ENCODE measurements at places on chromosomes 11 and 22. TPM values are rescaled to one million over a fixed set of nuclear protein-coding genes. Genes with fewer than 3 reads are reported as not detected.

The SYT9 gene
- 0.14 TPM for total RNA-seq

The SLC25A18 gene
- total RNA-seq = 2.0 TPM

The PARVG gene
- total RNA-seq = 9.7 TPM

The MMP27 gene
- total RNA-seq = not detected

The C11orf42 gene
- total RNA-seq = not detected

The C11orf65 gene
- 0.35 TPM for total RNA-seq

DNA sequence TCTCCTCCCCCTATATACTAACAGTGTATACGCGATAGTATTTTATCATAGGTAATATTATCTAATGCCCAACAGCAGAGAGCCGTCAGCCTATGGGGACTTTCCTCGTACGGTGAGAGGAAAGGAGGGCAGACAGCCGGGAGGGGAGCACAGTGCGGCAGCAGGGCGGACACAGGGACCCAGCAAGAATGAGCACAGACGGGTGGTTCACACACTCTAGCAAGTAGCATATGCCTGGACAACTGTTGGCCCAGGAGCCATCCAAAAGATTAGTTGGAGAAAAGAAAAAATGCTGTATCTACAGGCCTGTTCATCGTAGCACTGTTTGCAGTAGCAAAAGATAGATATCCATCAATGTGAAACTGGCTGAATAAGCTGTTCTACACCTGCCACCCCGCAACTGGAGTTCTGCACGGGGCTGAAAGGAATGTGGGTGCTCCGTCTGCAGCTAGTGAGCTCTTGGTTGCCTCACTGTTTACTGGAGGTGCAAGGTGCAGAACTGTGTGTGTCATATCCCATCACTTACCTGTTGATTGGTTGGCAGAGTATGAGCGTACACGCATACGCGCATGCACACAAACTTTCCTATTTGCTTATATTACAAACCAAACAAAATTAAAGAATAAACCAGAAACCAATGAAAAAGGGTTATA lies 324.3 kb downstream of the TBC1D22A start:
- DNase-seq = no peak

GRCh38 chr22:26949193-26949592 lies 291.8 kb downstream of the MIAT start:
- peak; percentile 4 for DNase-seq

GRCh38 chr22:26885441-26886261 lies 228.3 kb downstream of the MIAT start:
- no peak for DNase-seq

GRCh38 chr11:32094923-32095322 lies 4.0 kb downstream of the RCN1 start:
- DNase-seq = no peak

DNA sequence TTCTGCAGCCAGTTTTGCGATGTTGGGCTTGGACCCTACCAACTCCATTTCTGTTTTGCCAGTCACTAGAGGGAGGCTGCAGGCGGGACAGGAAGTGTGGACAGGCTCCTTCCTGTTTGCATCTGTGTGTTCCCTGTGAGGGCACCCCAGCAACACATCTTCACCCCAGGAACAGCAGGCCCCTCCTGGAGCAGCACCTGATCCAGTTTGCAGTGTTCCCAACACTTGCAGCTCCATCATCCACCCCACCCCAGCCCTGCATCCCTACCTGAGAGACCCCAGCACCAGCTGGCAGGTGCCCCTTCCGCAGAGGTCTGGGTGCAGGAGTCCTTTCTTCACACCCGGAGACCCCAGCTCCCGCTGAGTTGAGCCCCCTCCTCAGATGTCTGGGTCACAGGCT lies 7.4 kb upstream of the VSIG10L2 start:
- no peak for DNase-seq

- DNase-seq = peak; percentile 84
These were observed 76.7 kb upstream of the WNT7B start for GRCh38 chr22:46053563-46054090.

DNA sequence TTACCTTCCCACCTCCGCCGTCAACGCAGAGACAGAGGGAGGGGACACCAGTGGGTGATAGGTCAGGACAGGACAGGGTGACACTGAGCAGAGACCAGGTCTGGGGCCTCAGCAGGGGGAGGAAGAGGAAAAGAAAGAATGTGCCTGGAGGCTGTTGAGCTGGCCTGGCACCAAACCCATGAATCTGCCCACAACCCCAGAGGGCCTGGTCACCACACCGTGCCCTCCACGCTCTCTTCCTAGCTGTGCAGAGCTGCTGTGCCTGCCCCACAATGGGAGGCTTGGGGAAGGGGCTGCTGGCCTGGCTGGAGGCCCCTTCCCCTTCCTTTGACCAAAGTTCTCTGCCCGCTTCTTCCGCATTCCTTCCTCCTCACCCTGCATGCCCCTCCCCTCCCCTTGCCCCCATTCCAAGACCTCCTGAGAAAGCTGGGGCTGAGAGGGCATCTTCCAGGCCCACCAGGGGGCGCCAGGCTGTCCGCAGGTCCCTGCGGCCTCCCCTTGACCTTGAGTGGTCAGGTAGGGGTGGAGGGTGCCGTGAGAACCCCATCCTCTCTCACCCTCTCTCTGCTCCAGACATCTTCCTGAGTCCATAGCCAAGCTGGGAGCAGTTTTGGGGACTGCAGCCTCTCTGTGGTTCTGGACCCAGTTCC lies 11.0 kb upstream of the CACNA1I start:
- DNase-seq = peak; percentile 14

- no peak for DNase-seq
These were observed 548.5 kb downstream of the BUD13 start for GRCh38 chr11:116224154-116224888.

- DNase-seq = no peak
These were observed 178.7 kb upstream of the POU2AF2 start for GRCh38 chr11:111066846-111067245.

DNA sequence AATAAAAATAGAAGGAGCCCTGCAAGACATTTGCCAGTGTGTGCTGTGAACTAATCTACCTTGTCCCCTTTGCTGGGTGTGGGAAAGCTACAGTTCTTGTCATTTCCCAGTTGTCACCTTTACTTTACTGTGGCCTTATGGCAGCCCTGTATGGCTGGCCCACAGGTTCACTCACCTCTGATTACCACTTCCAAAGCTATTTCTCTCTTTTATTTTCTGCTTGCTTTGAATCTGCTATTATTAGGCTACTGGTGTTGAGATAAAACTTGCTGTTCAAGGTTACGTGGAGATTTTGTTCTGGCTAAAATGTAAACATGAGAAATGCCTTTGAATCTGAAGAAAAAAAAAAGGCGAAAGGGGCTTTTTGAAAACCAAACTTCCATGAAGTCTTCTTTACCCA lies 9.6 kb upstream of the CABP2 start:
- no peak for DNase-seq

DNA sequence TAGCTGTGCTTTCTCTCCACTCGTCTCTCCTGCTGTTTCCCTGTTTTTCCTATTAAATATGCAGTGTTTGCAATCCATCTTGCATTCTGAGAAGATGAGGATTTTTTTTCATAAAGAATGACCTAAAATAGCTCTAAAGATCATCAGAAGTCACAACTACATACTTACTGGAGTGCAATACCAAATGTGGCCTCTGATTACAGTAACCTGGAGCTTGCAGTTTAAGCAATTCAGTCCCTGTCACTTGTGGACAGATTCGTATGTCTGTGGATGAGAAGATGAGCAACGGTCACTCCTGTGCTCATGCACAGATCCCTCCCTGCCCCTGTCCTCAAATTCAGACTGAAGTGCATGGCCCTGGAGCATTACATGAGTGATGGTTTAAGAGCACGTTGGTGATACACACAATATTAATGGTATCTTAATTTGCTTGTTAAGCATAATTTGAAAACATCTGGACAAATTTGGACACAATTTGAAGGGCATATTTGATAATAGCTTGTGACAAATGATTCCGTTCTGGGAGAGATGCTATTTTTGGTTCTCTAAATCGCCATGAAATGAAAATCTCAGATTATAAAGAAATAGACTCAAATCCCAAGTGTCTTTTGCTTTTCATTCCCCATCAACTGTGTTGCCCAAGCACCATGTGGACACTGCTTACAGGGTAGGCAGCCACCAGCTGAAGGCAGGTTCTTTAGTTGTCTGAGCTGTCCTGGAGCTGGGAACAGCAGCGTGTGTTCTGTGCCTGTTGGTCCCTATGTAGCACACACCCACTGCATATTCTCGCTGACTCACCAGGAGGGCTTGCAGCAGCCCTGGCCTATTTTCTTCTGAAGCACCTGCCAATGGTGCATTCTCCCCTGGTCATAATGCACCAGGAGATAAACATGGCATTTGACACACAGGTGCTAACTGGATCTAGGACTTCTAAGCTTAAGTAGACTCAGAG lies 32.6 kb upstream of the PRAME start:
- no peak for DNase-seq

DNA sequence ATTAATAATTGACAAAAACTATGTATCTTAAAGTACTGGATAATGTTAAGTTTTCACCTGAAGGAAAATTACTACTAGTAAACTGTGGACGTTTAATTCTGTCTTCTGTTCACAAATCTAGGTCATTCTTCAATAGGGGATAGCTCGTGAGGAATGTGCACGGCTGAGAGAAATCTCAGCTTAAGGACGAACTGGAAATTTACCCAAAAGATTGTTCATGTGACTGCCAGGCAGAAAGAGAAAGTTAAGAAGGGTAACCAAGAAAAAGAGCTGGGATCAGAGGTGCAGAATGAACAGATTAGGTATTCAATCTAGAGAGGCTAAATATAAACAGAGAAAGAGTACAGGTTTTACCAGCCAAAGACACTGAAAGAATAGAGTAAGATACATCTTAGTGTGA lies 245.3 kb downstream of the CASP12 start:
- no peak for DNase-seq

- no peak for DNase-seq
These were observed 95.2 kb downstream of the ABTB2 start for GRCh38 chr11:34262531-34263081.

DNA sequence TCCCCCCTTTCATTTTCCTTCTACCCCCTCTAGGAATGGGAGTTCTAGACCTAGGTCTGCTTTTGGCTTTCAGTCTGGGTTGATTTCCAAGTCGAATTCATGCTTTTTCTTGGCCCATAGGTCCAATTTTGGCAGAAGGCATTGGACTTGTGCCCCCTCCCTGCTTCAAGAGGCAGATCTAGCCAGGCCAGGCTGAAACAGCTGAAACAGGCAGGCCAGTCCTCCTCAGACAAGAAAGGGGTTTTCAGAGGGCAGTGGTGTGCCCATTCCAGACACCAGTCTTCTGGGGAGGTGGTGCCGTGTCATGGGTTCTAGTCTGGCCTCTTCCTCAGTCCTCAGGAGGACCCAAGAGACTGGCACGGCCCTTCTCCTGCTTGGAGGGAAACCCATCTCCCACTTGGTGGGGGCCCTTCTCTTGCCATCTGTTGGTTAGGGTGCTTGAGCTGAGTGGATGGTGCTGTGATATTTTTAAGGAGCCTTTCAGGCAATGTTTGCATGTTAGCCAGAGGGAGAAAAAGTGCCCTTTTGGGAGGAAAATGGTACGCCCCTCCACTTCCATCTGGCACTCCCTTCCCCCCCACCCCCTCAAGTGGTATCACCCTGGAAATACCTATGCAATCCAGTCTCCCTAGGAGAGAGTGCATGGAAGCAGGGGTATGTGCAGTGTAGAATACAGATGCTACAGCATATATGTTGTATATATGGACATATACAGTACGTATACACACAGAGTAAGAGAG lies 53.6 kb downstream of the SYT13 start:
- DNase-seq = no peak

- DNase-seq = no peak
These were observed 5.5 kb downstream of the SF3A1 start for GRCh38 chr22:30351226-30351625.

GRCh38 chr11:8362899-8363298 lies 99.2 kb upstream of the LMO1 start:
- no peak for DNase-seq
